ENCODE measurements at places on chromosomes 11 and 22.

- no peak for DNase-seq
These were observed 552.8 kb upstream of the LRRC4C start for GRCh38 chr11:42012271-42012670.

DNA sequence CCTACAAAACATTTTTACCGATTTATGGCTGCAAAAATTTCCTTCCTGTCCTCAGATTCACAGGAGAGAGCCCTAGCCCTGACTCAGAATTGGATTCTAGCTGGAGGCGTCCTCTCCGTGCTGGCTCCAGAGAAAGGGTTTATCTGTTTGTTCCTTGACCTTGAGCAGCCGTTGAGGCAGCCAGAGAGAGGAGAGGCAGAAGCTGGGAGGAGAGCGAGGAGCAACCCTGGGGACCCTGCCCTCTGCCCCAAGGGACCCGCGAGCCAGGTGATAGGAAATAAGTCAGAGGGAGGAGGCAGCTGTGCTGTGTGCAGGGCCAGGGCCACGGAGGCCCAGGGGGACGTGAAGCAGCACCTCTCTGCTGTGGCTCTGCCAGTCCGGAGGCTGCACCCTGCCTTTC, 75.6 kb downstream of the IGLL1 start:
- no peak for DNase-seq

- peak; percentile 84 for DNase-seq
These were observed 65.2 kb downstream of the WNT7B start for GRCh38 chr22:45911601-45912271.

DNA sequence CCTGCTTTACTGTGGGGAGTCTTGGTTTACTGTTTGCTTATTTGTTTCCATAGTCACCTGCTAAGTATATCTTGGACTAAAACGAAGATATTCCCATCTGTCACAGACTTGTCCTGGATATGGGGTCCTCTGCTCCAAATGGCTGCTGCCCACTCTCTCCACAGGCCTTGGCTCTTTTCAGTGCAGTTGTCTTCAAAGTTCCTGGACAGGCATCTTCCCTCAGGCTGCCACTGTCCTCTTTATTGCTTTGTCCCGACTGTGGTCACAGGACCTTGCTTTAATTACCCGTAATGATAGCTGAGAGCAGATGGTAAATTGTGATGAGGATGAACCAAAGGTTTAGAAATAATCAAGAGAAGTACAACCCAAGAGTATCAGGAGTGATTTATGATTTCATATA, 713.9 kb upstream of the CCDC179 start:
- no peak for DNase-seq

DNA sequence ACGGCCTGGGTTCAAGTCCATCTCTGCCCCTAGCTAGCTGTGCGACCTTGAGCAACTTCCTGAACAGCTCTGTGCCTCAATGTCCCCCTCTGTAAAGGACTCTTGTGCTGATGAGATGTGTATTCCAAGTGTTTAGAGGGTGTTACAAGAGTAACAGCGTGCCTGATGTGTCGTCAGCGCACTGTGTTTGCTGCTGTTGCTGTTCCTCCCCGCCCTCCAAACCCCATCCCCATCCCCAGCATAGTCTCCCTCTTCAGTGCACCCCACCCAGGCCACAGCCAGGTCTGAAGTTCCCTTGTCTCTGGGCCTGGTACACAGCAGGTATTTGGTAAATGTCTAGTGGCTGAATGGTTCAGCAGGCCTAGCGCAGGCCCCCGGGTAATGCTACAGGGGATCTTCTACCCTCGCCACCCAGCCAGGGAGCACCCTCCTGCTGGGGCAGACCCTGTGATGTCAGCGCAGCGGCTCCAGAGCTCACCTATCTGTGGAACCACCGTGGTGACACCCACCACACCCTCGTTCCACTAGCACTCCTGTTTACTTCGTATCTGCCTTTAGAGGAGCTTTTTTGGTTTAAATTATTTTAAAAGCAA, 10.3 kb downstream of the CBX7 start:
- DNase-seq: no peak

GRCh38 chr11:66951135-66951534, 7.0 kb downstream of the PC start:
- DNase-seq: no peak

DNA sequence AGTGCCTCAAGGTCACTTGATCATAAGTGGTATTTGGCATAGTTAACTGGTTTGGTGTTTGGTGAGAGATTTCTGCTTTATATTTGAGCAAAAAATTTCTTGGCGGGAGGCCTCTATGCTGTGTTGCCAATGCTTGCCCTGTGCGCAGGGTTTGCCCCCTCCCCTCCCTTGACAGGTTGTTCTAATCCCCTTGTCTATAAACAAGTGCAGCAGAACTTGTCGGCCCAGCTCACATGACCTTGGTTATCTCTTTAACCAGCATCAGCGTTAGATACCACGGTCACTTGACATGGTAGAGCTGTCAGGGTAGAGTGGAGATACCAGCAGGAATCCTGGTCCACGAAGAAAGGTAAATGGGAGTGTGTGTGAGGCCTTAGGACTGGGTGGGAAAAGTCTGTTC, 35.6 kb downstream of the MARK2 start:
- DNase-seq: no peak

- peak; percentile 38 for DNase-seq
These were observed 12.4 kb upstream of the KLHL35 start for GRCh38 chr11:75445315-75445953.

- DNase-seq: no peak
These were observed 19.4 kb downstream of the PTPN5 start for GRCh38 chr11:18772211-18772610.

DNA sequence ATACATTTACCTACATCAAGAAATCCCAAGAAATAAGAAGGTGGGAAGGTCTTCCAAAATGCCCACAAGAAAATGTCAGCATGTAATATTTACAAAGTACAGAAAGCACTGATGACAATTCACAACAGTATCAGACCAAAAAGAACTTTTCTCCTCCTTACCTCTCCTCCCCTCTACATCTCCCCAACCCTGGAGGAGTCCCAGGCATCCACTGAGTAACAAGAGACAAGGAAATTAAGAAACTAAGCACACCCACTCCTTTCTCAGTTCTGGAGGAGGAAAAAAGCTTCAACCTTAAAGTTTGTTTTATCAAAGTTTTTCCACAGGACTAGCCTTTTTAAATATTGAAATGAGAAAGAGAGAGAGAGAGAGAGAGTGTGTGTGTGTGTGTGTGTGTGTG, 2.0 kb upstream of the SERGEF start:
- no peak for DNase-seq

DNA sequence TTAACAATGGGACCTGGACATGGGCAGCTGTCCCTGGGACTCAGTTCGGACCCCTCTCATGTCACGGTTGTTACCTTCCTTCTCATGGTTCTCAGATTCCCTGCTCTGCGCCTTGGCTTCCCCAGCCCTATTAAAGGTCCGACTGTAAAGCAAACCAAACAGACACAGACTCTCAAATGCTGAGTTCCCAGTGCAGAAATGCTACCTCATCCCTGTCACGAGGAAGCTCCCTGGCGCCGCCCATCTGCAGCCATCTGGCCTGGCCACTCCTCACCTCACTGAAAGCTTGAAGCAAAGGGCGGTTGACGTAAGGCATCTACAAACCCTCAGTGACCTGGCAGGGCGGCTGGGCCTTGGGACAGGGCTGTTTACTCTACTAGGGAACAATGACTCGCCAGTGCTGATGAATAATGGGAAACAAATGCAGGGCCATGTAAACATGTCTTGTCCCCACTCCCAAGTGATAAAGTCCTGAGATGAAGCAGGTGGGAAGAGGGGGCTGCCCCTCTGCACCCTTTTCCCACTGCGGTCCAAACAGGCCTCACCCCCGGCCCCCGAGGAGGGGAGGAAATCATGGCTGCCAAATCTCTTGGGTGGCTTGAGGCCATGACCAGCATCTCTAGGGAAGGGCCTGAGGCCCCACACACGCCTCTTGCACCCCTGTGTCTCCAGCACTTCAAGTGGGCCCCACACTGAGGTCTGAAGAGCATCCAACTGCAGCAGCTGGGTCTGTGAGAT, 49.3 kb downstream of the SCUBE1 start:
- peak; percentile 49 for DNase-seq

- no peak for DNase-seq
These were observed 62.4 kb upstream of the IGLL5 start for GRCh38 chr22:22825213-22825593.

DNA sequence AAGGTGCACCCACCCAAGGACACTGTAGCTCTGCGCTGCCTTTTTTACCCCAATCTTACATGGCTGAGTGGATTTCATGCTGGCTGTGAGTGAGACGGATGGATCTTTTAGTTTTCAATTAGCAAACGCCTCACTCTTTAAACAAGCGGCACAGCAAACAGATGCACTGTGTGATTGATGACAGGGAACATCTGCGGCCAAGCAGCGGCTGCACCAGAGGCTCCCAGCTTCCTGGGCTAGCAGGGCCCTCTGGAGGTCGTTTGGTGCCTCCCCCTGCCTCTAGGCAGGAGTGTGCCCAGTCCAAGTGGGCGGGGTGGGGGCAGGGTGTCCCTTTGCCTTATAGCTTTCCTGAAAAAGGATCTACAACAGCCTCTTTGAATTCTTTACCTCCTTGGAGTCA, 2.1 kb upstream of the DRD2 start:
- peak; percentile 84 for DNase-seq

GRCh38 chr11:130874396-130874795, 41.9 kb downstream of the SNX19 start:
- no peak for DNase-seq

DNA sequence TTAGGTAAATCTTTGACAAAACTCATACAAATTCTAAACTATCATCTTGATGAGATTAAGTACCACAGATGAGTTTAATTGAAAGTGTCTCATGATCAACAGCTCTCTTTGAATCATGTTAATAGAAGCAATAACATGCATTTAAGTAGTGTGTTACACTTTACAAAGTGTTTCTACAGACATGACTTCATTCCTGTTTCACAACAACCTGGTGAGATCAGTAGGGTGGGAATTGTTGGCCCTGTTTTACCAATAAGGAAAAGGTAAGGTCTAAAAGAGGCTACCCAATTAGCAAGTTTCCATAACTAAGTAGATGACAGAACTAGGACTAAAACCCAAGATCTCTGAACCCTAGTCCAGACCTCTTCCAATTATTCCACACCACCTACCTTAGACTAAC, 12.7 kb upstream of the PRSS23 start:
- DNase-seq: no peak

- no peak for DNase-seq
These were observed 240.6 kb downstream of the ETS1 start for GRCh38 chr11:128346804-128347203.

- DNase-seq: no peak
These were observed 16.7 kb upstream of the ZC3H12C start for GRCh38 chr11:110076371-110076965.

DNA sequence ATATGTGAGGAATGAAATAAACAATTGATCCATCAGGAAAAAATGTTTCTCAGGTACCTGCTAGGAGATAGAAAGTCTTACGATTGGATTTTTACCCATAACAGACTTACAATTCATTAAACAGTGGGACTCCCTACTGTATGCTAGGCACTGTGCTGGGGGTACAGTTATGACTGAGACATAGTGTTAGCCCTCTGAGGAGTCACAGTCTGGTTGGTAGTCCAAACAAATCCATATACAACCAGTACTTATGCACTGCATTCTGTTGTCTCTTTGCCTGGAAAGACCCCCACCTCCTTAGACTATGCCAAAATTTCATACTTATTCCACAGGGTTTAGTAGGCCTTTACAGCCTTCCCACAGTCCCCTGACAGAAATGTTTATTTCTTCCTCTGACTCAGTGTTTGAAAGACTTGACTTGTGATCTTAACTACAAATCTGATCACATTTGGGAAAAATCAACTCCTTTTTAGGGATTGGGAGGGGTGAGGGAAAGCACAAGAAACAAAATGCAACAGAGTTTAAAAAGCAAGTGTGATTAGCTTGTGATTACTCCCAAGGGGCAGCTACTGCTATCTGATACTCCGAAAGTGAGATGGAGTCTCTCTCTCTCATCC, 69.4 kb upstream of the HORMAD2 start:
- no peak for DNase-seq

DNA sequence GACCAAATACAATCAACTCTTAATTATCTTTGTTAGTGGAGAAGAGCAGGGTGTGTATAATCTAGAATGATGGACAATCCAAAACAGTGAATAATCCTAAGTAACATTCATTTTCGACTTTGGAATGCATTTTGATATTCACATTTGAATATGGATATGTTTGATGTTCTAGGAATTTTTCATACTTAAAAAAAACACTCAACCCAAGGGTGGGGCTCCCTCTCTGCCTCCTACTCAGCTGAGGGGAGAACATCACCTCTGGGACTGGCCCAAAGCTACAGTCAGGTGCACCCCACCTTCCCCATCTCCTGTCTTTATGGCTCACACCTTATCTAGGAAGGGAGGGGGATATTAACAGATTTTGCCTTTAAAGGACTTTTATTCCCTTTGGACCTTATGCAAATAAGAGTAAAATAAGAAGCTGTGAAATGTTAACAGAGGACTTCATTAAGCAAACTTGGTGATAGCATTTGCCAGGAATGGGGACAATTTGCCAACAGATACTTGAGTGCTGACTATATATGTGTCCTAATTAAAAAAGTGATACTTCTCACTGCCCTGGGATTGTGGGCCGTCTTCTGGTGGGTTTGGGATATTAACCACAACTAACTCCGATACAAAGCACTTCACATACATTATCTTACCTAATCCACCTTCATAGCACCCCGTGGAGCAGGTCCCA, 187.0 kb downstream of the ST3GAL4 start:
- no peak for DNase-seq

DNA sequence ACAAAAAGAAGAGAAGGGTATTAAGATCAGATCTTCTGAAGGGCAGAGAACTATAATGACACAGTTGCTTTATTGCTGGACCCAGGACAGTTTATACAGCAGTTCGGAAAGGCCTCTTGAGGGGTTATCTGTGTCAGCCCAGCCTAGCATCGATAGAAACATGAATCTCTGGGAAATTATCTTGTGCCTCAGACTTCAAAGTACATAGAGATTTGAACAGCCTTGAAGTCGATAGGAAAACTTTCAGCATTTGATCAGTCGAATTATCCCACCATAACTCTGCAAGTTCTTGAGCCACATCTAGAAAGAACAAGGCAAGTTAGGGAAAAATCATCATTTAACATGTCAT, 2.5 kb upstream of the LMO2 start:
- no peak for DNase-seq

GRCh38 chr11:120695939-120696338, 184.4 kb downstream of the GRIK4 start:
- no peak for DNase-seq

DNA sequence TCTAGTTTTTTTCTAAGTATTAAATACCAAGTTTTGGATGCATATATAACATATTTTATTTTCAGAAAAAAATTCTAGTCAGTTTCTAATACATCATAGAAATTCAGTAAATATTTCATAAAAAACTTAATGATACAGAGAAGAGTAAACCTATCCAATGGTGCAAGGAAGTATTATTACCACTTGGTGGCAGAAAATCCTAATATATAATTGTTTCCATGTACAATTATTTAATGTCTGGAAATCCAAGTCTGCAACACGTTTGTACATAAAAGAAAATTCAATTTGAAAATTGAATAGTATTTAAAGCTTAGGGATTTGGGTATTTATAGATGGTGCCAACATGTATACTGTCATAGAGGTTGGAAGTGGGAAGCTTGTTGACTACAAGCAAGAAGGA, 127.0 kb downstream of the TRPC6 start:
- DNase-seq: no peak

Data from NCI-H510A treated with DMSO at 0.1 percent for 48 hours (cell line).